CD8-positive, alpha-beta T cell (primary cell): ENCODE measurements at places on chromosomes 1 and 21.

- no peak for DNase-seq
Observed at GRCh38 chr1:211833174-211833820, 2.7 kb upstream of the LPGAT1 start.

- DNase-seq = no peak
Observed at GRCh38 chr1:59143811-59144210, 153.1 kb upstream of the FGGY start.

DNA sequence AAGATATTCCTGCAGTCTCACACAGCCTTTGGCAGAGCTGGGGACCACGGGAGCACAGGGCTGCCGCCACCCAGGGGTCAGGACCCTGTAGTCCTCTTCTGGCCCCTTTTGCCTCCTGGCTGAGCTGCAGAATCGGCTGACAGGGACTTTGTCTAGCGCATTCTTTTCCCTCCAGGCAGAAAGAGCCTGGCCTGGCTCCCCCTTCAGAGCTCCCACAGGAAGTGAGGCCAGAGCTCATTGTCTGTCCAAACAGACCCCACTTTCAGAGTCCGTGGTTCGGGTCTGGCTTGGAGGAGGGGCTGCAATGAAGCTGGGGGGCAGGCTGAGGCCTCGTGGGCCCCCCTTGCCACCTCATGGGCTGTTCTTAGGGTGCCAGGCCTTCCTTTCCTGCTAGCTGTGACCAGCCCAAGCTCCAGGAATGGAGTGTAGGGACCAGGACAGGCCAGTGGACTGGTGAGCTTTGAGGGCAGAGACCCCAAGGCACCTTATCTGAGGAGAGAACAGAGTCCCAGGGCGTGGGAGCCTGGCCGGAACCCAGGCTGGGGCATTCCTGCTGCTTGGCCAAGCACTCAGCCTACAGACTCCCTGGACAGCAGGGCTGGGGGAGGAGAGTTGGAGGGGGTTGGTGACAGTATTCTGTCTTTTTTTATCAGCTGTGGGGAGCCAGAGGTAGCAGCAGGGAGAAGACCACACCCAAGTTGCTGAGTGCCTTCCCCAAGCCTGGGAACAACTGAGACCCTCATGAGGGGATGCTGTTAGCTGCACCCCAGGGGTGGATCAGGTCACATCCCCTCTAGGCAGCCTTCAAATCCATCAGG lies 4.7 kb downstream of the CELSR2 start:
- peak; percentile 15 for DNase-seq

- DNase-seq = no peak
Observed at GRCh38 chr1:186717286-186717685, 37.1 kb upstream of the PTGS2 start.

DNA sequence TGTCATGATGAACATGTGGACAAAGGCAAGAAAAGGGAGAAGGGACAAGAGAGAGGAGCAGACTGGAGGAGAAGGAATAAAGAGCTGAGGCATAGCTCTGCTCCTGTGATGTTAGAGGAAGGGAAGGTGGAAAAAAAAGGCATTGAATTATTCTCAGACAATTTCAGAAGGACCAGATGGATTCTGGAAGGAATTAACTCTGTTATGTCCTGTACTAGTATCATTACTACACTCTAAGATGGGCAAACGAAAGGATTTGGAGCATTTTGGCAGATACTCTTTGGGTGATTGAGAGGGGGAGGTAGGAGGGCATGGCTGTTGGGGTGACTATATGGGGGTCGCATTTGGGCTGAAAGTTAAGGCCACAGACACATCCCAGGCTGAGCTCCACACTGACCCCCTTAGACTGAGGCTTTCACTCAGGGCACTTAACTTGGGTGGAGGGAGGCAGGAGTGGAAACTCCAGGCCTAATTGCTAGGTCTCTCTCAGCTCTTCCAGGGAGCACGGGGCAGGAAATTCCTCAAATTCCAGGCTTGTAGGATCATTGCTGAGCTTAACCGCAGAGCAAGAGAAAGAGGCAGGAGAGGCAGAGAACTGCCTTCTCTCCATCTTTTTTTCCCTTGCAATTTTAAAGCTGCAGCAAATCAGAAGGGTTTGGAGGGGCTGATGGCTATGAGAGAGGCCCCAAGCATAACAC lies 25.9 kb downstream of the KIRREL1 start:
- no peak for DNase-seq

DNA sequence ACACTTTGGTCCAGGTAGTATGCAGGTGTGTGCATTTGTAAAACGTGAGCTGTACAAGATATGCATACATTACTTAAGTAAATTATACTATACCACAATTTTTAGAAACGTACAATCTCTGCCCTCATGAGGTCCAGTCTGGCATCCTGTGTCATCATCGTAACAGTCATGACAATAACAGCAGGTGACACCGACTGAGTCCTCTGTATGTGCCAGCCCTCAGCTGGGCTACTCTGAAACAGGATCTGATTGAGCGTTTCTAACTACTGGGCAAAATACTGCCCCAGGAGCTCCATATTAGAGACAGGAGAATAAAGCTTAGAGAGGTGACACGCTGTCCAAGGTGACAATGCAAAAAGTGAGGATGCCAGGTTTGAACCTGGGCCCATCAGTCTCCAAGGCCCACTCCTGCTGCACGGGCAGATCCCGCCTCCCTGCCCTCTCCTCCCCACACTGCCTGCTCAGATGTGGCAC lies 47.2 kb upstream of the ECE1 start:
- DNase-seq = no peak

DNA sequence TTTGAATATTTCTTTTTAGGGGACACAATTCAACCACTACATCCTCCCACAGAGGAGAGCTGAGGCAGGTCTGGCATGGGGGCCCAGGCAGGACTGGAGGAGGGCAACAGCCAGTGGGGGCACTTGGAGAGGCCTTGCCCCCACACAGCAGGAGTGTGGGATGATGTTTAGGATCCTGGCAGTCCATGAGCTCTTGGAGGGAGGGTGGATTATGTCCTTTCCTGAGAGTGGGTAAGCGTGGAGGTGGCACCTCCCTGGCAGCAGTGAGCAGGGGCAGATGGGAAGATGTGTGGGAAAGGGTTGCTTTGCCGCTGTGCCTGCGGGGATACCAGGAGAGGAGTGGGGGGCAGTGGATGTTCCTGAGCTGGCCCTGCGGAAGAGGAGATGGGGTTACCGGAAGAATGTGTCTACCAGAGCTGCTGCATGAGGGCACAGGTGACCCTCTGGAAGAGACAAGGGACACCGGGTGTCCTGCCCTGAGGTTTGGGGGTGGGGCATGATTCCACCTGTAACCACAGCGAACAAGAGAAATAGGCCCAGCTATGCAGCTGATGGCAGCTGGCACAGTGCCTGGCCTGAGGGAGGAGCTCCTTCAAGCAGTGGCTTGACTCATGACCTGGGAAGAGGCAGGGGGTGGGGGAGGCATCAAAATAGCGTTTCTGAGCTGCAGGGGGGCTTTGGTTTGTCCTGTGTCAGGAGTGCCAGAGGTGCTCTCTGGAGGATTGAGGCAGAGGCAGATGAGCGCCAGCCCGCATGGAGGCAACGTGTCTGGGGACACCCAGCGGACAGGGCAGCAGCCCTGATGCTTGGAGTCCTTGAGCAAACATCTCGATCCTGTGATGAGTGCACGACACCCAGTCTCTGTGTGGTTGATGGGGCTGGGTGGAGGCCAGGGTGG lies 123.9 kb upstream of the TMPRSS2 start:
- no peak for DNase-seq

DNA sequence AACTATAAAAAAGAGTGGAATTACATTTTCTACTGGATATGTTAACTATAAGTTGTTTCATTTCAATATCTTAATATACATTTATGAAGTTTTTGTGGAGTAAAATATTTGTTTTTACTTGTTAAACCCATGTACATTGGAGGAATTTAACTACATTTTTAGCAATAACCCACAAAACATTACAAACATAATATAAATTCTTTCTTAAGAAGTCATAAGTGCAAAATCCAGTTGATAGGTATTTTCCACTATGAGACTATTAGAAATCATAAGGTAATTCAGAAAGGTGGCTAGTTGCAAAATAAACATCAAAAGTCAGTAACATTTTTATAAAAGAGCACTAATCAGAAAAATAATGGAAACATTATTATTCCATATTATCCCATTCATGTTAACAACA lies 73.9 kb upstream of the RRP15 start:
- no peak for DNase-seq

- no peak for DNase-seq
Observed at GRCh38 chr1:163320891-163321290, 863 bp upstream of the NUF2 start.

GRCh38 chr1:150083907-150084306 lies 16.3 kb downstream of the VPS45 start:
- DNase-seq = no peak

- no peak for DNase-seq
Observed at GRCh38 chr1:44327679-44328491, 27.2 kb downstream of the ERI3 start.

DNA sequence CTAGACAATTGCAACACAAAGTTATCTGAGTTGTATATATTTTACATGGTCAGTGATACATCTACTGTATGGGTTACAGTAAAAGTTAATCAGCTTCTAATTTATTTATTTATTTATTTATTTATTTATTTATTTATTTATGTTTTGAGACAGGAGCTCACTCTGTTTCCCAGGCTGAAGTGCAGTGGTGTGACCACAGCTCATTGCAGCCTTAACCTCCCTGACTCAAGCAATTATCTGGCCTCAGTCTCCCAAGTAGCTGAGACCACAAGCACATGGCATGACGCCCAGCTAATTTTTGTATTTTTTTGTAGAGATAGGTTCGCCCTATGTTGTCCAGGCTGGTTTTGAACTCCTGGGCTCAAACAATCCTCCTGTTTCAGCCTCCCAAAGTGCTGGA lies 241.6 kb downstream of the PTPRC start:
- no peak for DNase-seq

DNA sequence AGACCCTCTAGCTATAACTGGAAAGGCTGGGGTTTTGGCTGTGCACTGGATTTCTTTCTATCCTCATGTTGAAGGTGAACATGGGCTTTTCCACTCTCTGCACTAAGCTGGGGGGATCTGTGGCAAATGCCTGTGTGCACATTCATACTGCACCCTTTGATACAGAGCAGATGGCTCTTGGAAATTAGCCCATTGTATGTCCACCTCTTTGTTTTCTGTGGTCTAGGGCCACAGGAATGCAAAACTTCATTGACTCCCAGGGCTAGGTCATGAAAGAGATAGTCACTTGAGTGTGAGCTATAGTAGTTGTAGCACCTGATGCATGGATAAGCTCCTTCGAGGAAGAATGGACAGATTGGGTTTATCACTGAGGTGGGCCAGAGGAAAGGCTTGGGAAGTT lies 5.7 kb upstream of the OR14A16 start:
- DNase-seq = no peak

DNA sequence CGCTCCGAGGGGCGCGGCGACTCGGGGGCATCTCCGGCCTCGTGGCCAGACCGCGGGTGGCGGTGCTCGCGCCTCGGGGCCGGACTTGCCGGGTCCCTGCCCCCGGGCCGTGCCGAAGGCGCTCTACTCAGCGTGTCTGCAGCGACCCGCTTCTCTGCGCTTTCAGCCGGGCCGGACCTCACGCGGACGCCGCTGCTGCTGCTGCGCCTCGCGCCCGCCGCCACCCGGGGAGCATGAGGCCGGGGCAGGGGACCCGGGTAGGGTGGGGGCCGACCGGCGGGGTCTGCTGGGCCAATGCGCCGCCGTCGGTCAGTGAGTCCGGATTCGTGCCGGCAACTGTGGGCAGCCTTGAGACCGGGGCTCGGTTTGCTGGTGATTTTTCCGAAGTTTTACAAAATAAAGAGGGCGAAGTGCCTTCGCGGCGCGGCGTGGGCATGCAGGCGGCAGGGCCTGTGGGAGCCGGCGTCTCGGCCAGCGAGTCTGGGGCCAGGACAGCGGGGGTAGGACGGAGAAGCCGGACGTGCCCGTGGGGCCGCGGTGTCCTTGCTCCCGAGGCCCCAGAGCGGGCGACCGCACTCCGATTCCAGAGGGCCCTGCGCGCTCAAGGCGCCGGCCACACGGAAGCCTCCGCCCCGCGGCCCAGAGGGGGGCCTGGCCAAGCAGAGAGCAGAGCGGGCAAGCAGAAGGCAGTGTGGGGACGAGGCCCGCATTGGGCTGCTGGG lies 749 bp downstream of the FAM163A start:
- no peak for DNase-seq

- DNase-seq = no peak
Observed at GRCh38 chr21:38605236-38605635, 107.0 kb upstream of the ERG start.

GRCh38 chr1:167543199-167543990 lies 10.2 kb downstream of the CREG1 start:
- no peak for DNase-seq

DNA sequence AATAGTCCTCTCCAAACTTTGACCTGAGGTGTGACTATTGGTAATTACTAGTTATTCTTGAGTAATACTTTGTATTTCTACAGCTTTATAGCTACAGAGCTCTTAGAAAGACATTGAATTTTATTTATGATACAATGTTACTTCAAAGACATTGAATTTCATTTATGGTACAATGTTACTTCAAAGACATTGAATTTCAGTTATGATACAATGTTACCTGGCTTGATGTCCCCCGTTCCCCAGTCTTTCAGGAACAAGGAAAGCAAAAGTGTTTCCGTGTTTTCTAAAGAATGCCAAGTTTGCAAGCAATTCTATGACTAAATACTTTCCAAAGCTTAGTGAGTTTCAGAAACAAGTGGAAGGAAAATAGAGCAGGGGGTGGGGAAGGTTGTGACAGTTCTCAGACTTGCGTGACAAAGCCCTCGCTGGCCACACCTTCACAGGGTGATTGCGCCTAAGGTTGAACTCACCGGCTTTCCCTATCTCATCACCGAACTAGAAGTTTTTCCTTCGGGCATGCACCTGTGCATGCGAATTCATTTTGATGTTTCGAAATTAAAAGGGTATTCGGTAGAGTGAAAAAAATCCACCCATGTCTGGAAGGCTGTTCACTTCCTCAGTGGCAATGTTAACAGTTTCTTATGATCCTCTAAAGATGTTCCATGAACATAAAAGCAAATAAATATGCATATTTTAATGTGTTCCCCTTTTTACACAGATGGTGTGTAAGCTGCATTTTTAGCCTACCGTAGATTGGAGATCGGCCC lies 909 bp upstream of the PAXBP1 start:
- DNase-seq = peak; percentile 66

DNA sequence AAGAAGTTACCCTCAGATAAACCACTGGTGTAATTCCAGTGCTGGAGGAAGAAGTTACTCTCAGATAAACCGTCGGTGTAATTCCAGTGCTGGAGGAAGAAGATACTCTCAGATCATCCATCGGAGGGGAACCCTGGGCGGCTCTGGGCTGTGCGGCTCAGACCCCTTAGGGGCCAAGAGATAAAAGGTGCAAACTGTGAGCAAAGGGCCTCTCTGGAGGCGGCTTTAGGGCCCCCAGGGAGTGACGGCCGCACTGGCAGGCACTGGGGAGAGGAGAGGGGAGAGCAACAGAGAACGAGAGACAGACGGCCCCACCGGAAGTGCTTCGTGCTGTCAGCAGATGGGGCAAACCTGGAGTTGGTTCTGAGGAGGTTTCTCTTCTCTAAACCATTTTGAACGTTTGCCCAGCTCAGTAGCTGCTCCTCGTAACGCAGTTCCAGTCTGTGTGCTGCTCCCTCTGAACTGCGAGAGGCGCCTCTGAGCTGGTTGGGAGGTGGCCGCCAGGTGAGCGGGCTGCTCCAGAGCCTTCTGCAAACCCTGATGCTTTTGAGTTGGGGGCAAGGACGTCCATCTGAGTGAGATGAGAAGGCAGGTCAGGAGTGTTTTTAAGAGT lies 62.6 kb upstream of the COL6A1 start:
- DNase-seq = no peak

GRCh38 chr1:205878026-205878425 lies 28.1 kb upstream of the PM20D1 start:
- DNase-seq = no peak

- DNase-seq = no peak
Observed at GRCh38 chr21:14875704-14876523, 188.9 kb downstream of the NRIP1 start.
